Endothelial cell (in vitro differentiated cells): ENCODE measurements at places on chromosomes 11 and 22.

- peak; percentile 54 for DNase-seq
Measured at GRCh38 chr11:69950120-69950519, 128.0 kb upstream of the ANO1 start.

DNA sequence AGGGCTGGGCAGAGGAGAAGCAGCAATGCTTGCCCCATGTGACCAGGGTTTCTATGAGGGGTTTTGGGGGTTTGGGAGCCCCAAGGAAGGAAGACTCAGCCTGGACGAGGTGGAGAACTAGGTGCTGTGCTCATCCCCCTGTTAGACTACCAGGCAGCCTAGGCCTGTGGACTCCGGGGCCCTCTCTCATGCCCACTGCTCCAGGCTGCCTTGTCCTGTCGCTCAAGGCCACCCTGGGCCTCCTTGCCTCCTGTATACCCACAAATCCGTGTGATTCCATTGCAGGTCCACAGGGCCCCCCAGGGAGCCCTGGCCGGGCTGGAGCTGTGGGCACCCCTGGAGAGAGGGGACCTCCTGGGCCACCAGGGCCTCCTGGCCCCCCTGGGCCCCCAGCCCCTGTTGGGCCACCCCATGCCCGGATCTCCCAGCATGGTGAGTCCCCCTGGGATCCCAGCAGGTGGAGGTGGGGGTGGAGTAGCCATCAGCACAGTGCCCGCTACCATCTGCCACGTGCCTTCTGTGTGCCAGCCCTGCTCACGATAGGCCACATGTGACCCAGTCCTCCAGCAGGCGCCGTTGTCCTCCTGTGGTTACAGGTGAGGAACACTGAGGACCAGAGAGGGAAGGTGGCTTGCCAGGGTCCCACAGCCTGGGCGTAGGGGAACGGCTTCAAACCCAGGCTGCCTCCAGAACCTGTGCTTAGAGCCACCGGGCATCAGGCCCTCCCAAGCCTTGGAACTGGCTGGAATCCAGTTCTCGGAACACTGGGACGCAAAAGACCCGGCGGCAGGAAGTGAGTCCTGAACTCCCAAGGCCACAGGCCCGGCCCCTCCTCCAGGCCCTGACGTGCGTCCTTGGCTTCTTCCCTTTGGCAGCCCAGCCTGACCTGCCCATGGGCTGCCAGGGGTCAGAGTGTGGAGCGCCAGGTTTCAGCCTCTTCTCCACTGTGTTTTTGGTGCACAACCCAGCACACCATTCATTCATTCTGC is 26.6 kb downstream of the EMID1 start:
- no peak for DNase-seq

DNA sequence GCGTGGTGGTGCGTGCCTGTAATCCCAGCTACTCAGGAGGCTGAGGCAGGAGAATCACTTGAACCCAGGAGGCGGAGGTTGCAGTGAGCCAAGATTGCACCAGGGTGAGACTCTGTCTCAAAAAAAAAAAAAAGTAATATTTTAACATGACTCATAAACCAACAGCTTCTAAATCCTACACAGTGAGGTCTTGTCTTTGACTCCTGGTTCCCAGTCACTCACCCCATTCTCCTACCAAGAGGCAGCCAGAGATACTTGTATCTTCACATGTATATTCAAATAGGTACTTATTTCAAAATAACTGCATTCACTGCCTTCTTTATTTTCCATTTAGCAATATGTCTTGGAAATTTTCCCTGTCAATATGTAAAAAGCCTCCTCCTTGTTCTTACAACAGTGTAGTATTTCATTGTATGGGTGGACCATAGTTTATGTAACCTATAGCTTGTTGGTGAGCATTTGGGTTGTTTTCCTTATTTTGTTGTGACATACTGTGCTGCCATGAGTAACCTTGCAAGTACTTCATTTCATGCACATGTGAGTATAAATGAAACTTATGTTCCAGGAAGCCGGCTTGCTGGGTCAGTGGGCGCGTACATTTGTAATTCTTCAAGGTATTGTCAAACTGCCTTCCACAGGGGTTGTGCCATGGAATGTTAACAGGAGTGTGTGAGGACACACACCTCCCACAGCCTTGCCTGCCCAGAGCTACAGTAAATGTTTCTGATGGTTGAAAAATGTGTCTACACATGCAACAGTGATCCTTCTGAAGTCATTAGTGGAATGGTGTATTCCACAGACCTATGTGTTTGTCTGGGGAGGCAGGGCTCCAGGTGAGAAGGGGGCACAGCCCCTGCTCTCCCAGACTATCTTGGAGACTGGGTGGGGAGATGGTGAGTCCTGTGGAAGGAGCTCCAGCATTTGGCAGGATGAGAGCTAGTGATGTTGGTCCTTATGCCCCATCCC is 47.9 kb downstream of the OSBP2 start:
- DNase-seq: no peak

DNA sequence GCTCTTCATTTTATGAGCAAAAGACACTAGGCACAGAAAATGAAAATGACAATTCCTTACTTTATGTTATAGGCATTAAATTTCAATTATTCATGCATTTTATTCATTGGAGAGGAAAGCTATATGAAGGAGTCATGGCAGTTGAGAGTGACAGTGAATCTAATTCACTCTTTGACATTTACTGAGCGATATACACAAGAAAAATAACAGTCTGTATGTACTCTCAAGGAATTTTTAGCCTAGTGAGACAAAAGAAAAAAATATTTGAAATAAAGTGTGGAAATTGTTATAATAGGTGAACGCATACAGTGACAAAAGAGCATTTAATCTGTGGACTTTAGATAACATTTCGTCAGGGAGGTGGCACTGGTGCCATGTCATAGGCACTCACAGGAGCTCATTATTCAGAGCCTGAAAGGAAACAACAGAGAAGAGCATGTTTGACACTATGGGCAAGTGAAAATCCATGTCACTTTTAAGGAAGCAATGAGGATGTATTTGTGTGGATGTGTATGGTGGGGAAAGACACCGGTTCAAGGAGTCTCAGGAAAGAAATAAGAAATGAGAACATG is 323.1 kb downstream of the LUZP2 start:
- DNase-seq: no peak

- no peak for DNase-seq
Measured at GRCh38 chr11:17894929-17895658, 117.8 kb downstream of the SERGEF start.

DNA sequence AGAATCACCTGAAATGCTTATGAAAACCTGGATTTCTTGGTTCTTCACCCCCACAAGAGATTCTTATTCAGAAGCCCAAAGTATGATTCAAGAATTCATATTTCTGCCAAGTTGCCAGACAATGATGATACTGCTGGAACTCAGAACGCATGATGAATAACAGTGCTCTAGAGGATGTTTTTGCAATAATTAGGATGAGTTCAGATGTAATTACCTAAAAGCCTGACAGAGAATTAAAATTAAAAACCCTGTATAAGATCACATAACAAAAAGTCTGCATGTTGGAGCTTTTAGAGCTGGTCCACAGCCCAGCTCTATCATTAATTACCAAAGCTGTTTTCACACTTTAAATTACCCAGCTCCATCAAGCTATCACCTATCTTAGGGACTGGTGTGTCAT is 211.8 kb downstream of the LUZP2 start:
- no peak for DNase-seq

DNA sequence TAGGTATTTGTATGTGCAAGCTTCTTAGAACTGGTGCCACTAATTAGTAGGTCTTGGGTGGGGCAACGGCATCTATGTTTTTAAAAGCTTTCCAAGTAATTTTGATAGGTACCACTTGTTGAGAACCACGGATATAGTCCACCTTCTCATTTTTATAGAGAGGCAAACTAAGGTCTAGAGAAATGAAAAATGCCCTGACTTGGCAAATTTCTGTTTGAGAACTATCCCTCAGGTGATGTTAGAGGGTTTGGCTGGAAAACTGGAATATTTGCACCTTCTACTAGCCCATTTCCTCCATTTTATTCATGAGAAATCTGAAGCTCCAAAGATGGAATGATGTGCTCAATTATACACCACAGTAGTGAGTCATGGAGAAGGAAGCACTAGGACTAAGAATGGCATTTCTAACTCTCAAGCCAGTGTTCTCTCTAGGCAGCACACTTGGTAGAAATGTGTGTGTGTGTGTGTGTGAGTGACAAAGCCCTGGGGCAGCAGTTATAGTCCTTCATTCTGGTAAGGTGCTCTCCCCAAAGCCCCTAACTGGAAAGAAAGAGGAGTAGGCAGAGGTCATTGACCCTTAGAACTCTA is 1.8 kb upstream of the TMEM86A start:
- DNase-seq: no peak

DNA sequence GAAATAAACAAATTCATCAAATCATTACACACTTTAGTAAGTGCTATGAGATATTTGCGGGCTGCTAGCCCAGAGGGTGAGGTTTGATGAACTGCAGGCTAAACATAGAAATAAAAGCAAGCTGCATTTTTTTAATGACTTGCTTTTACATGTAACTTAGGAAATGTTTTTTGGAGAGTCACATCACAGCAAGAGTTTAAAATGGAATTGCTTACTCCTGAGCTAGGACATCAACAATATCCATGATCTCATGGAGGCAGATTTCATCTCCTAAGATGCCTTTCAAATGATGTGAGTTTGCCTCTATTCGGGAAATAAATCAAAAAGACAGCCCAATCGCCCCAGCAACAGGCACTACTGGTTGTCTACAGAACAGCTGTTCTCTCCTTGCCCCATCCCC is 73.4 kb upstream of the CD44 start:
- DNase-seq: no peak

DNA sequence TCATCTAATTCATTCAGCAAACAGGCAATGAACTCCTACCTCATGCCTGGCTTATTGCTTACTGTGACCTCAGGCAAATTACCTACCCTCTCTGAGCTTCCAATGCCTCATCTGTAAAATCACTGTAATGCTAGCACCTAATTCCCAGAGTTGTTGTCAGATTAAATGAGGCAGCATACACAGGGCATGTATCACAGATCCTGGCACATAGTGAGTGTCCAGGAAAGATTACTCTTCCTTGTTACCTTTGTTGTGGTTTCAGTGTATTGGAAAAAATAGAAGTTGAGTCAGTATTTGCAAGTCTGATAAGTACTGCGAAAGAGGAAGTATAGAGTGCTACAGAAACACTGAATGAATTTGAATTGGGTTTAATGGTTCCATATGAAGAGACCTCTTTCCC is 26.4 kb upstream of the LRRC55 start:
- DNase-seq: no peak

- no peak for DNase-seq
Measured at GRCh38 chr11:85848556-85848955, 6.6 kb upstream of the CCDC83 start.

- DNase-seq: no peak
Measured at GRCh38 chr11:111922803-111923202, 4.1 kb downstream of the C11orf52 start.

DNA sequence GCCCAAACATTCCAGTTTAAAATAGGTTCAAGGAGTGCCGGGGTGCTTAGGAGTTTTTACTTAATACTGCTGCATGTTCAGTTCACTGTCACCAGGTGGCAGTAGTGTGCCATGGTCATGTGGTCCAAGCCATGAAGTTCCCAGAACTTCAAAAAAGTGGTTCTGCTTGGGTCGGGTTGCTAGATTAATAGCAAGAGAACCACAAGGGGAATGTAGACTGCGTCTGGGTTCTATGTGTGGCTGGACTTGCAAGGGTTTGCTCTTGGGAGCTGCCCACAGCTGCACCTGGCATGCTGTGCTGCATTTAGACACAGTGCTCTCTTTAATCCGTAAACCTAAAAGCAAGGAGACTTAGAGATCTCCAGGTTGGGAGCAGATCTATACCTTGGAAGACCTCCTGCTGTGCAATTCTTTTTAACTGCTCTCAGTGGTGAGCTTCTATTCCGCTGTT is 6.5 kb upstream of the SPON1 start:
- DNase-seq: peak; percentile 64

- DNase-seq: peak; percentile 67
Measured at GRCh38 chr11:17972987-17973386, 39.9 kb downstream of the SERGEF start.

GRCh38 chr11:18723991-18724390 is 2.0 kb downstream of the IGSF22 start:
- DNase-seq: no peak

- DNase-seq: no peak
Measured at GRCh38 chr11:61832754-61833153, 4.7 kb downstream of the FADS2 start.

- peak; percentile 32 for DNase-seq
Measured at GRCh38 chr11:80727315-80727714, 1286.5 kb upstream of the TENM4 start.

DNA sequence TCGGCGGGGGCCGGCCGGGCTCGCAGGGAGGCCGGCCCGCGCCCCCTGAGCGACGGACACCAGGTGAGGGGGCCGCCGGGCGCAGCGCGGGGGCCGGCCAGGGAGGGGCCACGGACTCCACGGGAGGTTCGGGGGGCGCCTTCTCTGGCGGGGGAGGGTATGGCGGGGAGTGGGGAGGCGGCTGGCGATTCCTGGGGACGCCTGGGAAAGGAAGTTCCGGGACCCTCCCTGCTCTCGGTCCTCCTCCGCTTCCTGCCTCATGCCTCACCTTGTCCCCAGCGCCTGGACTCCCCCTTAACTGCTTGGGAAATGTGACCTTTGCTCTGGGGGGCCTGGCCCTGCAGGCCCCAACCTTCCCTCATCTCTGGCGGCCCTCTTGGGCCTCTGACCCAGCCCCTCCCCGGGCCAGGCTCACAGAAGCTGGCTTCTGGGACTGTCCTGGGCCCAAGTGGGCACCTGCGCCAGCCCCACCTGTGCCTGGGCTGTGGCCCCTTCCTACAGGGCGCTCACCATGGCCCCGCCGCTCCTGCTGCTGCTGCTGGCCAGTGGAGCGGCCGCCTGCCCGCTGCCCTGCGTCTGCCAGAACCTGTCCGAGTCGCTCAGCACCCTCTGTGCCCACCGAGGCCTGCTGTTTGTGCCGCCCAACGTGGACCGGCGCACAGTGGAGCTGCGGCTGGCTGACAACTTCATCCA is 516 bp downstream of the LRFN4 start:
- no peak for DNase-seq

DNA sequence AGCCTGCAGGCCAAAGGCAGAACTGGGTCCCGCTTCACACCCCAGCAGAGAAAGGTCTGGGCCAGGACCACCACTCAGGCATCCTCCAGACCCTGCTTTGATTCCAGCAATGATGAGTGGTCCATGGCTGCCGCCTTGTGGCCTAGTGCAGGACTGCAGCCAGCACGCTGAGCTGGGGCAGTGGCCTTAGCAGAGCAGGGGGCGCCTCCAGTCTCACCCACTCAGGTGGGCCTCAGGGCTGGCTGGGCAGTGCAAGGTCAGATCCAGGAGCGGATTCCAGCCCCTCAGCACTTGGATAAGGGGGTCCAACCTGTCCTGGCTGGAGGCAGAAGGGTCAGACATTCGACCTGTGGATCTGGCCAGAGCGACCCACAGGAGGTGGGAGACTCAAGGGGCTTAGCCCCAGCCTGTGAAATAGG is 9.6 kb upstream of the PDE2A start:
- peak; percentile 93 for DNase-seq

DNA sequence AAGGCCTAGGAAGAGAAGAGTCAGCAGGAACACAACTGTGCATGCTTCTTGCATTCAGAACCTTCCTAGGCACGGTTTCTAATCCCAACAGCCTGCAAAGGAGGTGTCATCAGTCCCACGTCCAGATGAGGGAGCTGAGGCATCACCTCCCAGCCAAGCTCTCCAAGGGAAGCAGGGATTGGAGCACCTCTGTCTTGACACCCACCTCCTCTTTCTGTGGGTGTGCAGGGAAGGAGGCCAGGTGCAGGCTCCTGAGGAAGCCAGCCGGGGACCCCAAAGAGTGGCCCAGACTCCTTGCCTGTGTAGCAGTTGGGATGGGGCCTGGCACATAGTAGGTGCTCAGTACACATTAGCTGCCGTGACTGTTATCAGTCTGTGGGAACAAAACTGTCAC is 2.0 kb downstream of the PNPLA5 start:
- DNase-seq: no peak

GRCh38 chr22:29374401-29374800 is 14.0 kb downstream of the AP1B1 start:
- DNase-seq: no peak
